ENCODE measurements at places on chromosomes 5 and 9.

- no peak for DNase-seq
These were observed 432.1 kb upstream of the RGMB start for GRCh38 chr5:98341038-98342032.

DNA sequence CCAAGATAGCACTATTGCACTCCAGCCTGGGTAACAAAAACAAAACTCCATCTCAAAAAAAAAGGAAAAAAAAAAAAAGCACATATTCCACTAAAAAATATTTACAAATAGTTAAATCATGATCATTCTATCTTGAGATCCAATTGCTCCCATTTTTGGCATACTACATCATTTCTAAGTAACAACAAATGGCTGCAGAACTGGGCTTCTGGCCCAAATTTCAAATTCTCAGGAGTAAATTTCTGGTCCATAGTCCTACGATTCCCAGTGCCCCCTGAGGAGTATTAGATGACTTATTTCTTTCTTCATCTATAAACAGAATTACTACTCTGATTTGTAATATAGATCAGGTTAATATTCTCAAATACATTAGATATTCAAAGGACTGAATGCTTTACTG is 62.1 kb downstream of the CEMIP2 start:
- DNase-seq = no peak

- no peak for DNase-seq
These were observed 259.9 kb downstream of the GADD45G start for GRCh38 chr9:89864731-89865130.

DNA sequence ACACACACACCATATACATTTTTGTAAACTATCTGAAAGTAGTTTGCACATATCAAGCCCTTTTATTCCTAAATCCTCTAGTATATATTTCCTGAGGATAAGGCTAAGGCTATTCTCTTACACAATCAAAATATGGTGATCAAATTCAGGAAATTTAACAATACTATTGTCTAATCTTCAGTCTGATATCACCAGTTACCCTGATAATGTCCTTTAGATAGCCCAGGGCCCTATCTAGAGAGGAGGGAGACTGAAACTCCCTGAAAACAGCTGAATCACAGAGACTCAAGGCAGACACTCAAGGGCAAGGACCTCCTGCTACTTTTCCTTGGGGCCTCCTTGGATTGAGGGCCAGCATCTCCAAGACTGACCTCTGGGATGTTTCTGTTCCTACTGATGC is 30.4 kb downstream of the PTTG1 start:
- DNase-seq = no peak

DNA sequence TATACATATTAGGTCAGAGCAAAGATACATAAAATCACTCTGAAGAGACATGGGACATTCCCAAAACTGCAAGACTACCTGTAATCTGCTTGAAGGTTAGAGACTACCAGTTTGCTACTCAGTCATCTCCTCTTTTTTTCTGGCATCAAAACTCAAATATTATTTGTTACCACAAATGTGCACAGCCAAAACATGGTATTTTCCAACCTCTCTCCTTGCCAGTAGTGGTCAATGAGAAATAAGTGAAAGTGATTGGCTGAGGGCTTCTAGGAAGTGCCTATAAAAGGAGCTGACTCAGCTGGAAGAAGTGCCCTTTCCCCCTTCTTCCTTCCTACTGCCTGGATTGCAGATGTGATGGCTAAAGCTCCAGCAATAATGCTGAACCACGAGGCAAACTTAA is 13.8 kb downstream of the GZMK start:
- no peak for DNase-seq

- DNase-seq = no peak
These were observed 9.8 kb downstream of the DOCK2 start for GRCh38 chr5:169646856-169647255.

- DNase-seq = no peak
These were observed 106.7 kb upstream of the ZNF618 start for GRCh38 chr9:113769412-113769811.

GRCh38 chr5:40547994-40548575 is 131.6 kb upstream of the PTGER4 start:
- no peak for DNase-seq

DNA sequence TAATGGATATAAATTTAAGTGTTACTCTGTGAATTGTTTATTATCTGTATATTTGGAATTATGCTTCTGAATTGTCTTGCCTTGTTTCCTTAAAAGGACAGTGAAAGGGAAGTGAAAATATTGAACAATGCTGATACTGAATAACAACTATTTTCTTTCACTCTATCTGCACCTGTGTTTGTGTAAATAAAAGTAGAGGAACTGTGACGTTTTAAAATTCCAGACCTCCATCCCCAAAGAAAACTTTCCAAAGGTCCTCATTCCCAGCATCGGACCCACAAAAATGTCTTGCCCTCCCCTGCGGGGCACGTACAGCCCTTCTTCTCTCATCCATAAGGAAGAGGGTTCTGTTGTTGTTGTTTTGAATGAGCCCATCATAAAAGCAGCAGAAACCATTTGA is 100.0 kb downstream of the NLN start:
- DNase-seq = no peak

DNA sequence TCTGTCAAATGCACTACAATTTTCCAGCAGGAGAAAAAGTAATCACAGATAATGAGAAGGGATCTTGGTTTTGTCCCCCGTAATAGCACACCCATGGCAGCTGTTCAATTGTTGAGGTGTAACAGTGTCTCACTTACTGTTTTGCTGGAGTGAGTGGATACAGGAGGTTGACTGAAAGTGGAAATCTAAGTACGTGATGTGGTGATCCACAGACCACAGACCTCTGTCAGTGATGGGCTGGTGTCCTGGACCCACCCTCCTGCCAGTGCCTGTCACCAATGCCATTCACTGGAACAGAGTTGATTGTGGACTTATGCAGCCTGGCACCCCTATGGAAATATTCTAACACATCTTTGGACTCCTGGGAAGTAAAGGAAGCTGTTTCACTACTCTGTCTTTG is 261.7 kb downstream of the TRPM3 start:
- no peak for DNase-seq

GRCh38 chr5:178832618-178833201 is 27.0 kb upstream of the ZNF354B start:
- no peak for DNase-seq

DNA sequence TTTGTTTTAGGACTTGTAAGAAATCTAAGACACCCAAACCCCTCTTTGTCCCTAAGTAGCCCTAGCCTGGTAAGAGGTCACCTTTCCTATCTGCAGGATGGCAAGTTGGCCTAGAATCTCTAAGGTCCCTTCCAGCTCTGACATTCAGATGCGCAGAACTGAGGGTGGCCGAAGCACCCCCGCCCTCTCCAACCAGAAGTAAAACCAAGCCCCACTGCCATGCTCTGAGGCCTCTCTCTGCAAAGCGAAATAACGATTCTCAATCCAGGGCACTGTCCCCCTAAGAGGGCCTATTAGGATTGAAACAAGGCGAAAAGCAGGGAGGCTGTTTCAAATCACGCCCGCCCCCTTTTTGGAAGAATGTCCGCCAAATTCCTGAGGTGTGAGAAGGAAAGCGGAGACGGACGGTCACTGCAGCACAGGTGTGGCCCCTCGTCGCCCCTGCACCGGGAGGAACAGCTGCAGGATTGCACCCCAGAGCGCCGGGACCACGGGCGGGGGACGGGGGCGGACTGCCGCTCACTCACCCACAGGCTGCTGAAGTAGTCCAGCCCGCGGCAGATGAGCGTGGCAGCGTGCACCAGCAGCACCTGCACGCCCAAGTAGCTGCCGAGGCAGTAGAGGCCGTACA is 824 bp downstream of the TMEM245 start:
- DNase-seq = no peak

DNA sequence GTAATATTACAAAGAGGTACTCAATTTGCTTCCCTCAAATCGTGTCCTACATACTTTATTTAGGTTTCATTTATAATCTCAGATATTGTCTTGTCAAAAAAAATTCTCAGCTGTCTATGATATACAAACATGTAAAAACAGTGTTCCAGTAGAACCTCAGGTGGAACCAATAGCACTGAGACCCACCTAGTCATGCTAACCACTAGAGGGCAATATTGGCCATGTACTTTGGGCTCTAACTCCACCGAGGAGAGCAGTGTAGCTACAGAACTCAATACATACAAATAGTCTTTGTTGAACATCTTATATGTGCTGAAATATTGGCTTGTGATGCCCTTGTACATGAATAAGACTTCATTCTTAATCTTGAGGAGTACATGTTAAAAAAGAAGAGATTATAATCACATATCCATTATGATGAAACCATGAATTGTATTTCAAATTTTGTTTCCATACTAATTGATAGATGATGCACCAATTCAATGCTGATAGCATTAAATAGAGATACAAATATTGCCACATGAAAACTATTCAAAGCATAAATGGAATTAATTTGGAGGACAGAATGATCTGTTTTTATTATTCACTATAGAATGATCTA is 71.2 kb upstream of the CNTLN start:
- no peak for DNase-seq

DNA sequence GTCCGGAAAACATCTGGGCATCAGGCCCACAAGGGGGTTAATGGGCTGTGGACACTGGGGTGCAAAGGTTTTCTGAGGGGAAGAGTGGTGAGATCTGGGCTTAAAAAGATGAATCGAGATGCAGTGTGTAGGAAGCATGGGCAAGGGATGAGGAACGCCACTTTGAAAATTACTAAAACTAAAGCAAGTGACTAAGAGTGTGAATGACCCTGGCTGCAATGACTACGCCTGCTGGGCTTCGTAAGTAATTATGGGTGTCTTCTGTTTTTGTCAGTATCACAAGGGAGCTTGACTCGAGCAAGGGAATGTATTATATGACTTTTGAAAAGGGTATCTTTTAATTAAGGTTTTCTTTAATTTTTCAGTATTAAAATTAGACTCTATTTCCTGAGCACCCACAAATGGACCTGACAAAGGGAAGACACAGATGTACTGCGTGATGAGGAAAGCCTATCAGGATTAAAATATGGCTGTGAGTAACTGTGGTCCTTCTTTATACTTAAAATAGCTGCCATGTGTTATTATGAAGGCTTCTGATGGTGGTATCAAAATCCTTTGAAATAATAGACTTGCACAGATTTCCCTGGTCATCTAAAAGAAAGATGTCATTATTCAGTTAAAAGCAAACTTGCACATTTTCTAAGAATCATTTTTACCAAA is 4.2 kb downstream of the CTXN3 start:
- no peak for DNase-seq

GRCh38 chr5:92800365-92800764 is 780.7 kb downstream of the NR2F1-AS1 start:
- no peak for DNase-seq

- DNase-seq = peak; percentile 55
These were observed 41.8 kb upstream of the KDM4C start for GRCh38 chr9:6715755-6716643.

- DNase-seq = no peak
These were observed 112.5 kb downstream of the HAPLN1 start for GRCh38 chr5:83608122-83608521.

- no peak for DNase-seq
These were observed 429.9 kb downstream of the NR2F1-AS1 start for GRCh38 chr5:93151121-93151520.

DNA sequence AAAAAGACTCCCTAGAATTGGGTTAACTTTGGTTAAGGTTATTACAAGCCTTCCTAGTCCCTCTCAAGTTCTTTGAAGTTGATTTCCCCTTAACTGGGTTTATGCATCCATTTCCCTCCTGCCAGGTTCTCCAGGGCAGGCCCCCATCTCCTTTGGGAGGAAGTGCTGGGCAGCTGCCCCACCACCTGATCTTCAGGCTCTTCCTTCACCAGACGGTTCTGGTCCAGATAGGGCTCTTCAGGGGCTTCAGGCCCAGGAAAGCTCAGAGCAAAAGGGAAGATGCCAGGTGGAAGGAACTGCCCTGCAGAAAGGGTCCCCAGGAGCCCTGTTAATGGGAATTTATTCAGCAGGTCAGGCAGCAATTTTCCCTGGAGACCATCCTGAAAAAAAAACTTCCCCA is 2.1 kb downstream of the SMIM32 start:
- DNase-seq = no peak

- DNase-seq = no peak
These were observed 179.1 kb upstream of the SMIM23 start for GRCh38 chr5:171606414-171607024.

DNA sequence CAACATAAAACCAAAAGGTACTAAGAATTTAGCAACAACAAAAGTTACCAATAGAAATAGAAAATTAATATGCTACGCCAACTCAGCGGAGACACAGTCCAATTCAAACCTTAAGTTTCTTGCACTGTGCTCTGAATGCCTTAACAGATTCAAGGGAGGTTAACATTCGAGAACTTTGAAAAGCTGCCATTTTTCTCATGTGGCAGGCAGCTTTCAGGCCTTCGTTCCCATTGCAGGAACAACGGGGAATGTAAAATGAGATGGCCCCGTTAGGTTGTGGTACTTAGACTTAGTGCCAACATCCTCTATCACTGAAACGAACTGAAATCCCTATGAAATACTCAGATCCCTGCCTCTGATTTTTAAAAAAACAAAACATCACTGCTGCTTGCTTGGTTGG is 22.4 kb downstream of the FNBP1 start:
- no peak for DNase-seq

- DNase-seq = no peak
These were observed 31.7 kb upstream of the CEP72 start for GRCh38 chr5:580436-580835.

DNA sequence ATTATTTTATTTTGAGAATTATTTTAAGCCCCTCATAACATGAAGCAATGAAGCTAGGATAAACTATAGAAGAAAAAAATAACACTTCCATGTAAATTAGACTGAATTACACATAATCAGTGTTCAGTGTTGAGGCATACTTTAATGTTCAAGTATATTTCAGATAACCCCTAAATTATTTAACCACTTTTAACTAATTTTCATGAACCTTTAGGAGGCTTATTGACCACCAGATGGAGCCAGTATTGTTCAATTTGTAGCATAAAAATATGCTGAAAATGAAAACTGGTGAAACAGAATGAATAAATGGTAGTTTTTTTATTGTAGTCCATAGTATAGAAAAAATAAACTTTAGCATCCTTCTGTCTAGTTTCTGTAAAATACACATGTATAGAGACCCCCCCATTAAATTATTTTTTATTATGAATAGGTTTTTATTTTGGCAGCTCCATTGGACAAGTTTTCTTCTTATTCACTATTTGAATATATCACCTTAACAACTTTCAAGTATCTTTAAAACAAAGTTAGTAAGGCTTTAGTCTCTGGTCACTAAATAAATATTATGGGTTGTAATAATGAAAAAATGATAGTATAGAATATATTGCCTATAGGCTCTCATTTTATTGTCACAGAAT is 190.1 kb downstream of the CWC27 start:
- no peak for DNase-seq

- DNase-seq = no peak
These were observed 4.9 kb downstream of the SLC25A51 start for GRCh38 chr9:37899041-37899440.

GRCh38 chr5:82885627-82886389 is 191.4 kb downstream of the TMEM167A start:
- DNase-seq = no peak

DNA sequence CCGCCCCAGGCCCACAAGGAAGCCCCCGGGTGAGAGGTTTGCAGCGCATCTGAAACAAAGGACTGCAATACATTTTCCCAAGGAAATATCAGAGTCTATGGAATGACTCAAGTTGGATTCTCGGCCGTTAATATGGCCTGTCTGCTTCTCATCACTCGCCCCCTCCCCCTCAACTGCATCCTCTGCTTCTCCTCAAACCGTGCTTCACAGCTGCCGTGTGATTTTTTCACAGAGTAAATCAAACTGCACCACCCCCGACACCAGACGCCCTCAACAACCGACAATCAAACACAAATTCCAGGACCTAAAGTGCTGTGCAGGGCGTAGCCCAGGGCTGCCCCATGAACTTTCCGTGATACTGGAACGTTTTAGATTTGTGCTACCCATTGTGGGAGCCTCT is 176.9 kb downstream of the ROR2 start:
- no peak for DNase-seq
